ENCODE measurements at places on chromosomes 12 and 14.

DNA sequence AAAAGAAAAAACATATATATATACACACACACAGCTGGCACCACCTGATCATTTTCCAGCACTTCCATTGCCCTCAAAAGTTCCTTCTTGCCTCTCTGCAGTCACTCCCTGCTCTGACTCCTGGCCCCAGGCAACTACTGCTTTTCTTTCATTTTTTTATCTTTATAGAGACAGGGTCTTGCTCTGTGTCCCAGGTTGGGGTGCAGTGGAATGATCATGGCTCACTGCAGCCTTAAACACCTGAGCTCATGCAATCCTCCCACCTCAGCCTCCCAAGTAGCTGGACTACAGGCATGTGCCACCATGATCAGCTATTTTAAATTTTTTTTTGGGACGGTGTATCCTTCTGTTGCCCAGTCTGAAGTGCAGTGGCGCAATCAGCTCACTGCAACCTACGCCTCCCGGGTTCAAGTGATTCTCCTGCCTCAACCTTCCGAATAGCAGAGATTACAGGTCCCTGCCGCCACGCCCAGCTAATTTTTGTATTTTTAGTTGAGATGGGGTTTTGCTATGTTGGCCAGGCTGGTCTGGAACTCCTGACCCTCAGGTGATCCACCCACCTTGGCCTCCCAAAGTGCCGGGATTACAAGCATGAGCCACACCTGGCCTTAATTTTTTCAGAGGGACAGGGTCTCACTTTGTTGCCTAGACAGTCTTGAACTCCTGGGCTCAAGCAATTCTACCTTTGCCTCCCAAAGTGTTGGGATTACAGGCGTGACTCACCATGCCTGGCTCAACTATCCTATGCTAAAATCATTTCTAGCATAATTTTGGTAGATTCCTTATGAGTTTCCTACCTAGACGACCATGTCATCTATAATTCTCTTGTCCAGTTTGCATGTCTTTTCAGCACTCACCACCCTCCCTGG, 7.8 kb downstream of the HSP90AA1 start:
- DNase-seq, result no peak

- DNase-seq, result no peak
These were observed 5.1 kb downstream of the MBIP start for GRCh38 chr14:36315159-36315853.

- DNase-seq, result no peak
These were observed 39.0 kb downstream of the LRRK2 start for GRCh38 chr12:40263616-40264409.

DNA sequence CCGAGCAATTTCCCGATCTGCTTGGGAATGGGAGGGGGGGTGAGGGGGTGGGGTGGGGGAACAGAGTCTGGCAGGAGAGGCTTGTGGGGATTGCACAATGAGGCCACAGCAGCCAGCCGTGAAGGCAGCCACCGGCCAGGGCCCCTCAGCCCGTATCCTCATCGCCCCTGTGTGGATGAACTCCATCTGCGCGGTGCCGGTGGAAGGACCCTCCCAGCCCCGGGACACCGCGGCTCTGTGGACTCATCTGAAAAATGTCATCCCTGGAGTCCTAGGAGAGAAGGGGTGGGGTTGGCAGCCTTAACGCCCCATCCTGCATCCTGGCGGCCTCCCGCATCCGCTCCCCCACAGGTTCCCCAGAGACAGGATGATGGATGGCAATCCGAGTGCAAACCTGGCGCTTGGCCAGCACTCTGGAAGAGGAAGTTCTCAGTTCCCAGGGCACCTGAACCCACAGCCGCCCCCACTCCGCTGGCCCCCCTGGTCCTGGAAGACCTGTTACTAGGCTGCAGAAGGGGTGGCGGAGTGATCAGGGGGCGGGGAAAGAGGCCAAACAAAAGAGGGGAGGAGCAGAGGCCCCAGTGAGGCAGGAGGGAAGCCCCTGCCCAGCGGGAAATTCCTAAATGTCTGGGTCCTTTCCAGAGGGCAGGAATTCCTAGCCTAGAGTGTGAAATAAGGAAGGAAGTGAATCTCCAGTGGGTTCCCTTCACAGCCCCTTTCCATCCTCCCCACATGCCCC, 1.2 kb upstream of the TNFAIP2 start:
- peak; percentile 85 for DNase-seq

DNA sequence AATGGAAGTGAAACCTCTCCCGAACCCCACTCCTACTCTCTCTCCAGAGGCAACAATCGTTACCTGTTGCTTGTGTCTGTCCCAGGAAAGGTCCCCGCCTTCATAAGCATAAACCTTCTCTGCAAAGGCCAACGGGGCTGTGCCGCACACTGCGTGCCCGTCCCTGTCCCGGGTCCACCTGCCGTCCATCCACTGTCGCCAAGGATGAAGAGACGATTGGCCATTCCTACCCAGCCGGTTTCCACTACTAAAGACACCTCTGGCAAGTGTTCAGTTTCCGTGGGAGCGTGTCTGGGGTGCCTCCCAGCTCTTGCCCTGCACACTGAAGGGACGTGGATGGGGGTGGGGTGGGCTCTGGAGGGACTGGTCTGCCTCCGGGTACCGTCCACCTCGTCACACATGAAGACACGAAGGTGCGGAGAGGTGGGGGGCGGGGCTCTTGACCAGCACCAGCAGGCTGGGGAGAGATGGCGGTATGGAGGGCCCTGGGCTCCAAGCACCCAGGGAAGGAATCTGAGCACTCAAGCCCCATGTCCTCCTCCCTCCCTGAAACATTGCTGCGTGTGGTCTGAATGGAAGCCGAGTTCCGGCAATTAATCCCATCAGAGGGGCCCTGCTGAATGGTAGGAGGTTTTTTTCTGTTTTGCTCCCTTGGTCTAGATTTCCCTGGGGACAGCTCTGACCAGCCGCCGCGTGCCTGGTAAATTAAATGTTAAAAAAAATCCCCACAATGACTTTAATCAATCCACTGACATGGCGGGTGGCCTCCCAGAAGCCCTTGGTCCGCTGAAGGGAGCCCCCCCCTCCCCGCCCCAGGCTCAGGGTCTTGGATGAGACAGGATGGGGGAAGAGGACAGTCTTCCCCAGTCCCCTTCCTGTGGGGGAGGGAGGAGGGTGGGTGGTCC, 4.1 kb upstream of the KIF26A start:
- DNase-seq, result peak; percentile 33
